ENCODE measurements at places on chromosomes 1 and 21.

DNA sequence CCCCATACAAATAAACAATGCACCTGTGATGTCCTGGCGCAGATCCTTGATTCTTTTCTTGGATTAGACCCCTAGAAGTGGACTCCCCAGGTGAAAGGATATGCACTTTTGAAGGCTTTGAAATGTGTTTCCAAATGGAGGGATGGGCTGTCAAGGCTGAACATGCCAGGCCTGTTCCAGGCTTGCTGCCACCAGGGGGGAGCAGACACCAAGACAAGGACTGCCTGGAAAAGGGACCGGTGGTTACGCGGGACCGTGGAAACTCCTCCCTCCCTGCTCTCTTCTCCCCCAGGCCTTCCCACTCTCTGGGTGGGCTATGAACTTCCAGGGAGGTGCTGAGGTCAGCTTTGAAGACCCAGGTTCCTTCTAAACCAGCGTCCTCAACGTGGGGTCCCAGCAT, 12.7 kb downstream of the C1QB start:
- peak; percentile 25 for DNase-seq

DNA sequence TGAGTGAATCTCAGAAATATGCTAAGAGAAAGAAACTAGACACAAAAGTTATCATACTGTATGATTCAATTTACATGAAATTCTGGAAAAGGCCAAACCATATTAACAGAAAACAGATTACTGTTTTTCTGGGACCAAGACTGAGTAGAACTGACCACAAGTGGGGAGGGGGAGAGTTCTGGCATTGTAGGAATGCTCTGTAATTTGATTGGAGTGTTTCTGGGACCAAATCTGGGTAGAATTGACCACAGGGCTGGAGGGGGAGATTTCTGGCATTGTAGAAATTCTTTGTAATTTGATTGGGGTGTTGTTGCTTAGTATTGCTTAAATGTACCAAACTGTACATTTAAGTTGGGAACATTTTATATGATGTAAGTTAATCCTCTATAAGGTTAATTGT, 3.4 kb upstream of the OR10K1 start:
- no peak for DNase-seq

DNA sequence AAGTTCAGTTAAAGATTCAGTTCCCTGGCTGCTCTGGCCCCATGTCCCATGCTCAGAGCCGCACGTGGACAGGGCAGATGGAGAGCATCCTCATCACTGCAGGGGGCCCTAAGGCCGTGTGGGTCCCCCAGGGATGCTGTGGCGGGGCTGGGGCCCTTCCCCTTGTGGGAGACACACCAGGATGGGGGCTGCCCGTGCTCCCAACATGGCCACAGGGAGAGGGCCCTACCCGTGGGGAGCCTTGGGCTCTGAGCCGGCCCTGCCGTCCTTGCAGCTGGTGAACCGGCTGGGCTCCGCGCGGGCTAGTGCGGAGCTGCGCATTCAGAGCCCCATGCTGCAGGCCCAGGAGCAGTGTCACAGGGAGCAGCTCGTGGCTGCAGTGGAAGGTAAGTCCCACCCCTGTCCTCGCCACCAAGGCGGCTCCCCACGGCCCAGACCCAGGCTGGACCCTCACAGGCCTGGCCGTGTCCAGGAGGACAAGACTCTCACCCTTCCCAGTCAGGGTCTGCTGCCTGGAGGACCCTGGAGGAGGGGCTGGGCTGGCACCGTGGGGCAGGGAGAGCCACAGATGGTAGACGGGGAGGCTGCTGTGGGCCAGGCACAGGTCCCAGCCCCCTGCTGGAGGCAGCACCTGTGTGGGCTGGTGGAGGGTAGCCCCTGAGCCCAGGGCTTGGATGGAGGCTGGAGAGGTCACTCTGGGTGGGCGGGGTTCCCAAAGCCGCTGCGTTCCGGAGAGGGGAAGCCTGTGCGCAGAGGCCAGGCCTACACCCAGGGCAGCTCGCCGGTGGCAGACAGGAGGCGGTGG, 53.8 kb downstream of the TRIM11 start:
- DNase-seq, result no peak

DNA sequence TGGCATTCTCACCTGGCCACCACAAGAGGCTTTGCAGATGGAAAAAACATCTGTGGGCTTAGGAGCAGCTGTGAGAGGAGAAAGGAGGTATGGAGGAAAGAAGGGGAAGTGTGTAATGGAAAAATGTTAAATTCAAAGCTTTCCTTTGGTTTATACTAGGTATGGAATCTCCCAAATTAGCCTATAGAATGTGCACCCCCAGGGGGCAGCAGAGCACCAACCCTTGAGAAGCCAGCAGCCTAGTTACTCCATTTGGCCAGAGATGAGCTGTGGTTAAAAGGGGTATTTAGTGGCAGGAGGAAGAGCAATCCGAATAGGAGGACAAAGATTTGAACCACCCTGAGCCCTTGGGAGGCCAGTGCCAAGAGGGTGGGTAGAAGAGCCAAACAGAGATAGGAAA, 97.5 kb upstream of the CTTNBP2NL start:
- DNase-seq, result peak; percentile 52

GRCh38 chr1:209749670-209750323, 6.1 kb upstream of the TRAF3IP3 start:
- no peak for DNase-seq

DNA sequence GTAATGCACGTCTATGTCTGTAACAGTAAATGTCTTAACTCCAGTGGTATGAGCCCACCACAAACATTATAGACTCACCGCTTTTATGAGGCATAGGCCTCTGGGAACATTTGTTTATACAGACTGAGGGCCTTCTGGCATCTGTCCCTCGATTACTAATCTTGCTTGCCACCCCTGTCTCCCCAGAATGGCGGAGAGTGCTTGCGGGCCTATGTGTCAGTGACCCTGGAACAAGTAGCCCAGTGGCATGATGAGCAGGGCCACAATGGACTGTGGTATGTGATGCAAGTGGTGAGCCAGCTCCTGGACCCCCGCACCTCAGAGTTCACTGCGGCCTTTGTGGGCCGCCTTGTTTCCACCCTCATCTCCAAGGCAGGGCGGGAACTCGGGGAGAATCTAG, 18.3 kb upstream of the SHISA4 start:
- no peak for DNase-seq

DNA sequence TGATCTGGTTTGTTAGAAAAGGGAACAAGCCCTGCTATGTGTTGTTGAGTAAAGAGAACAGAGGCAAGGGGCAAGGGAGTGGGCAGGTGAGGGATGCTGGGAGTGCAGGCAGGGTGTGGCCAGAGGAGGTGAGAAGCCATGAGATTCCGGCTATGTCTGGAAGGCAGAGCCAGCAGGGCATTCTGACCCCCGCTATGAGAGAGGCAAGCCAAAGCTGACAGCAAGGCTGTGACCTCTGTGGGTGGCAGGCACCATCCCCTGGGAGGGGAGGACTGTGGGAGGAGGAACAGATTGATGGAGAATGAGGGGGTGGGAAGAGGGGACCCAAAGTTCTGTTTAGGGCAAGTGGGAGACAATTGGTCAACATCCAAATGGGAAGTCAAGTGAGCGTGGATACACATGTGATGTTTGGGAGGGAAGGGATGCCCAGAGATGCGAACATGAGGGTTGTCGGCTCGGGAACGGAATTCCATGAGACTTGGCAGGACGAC, 19.5 kb upstream of the PADI6 start:
- DNase-seq, result no peak

- DNase-seq, result no peak
Measured at GRCh38 chr1:97063532-97063931, 341.9 kb downstream of the PTBP2 start.

GRCh38 chr1:180279651-180280050, 49.6 kb downstream of the LHX4 start:
- no peak for DNase-seq

- DNase-seq, result no peak
Measured at GRCh38 chr1:86645851-86646250, 58.5 kb upstream of the SH3GLB1 start.

DNA sequence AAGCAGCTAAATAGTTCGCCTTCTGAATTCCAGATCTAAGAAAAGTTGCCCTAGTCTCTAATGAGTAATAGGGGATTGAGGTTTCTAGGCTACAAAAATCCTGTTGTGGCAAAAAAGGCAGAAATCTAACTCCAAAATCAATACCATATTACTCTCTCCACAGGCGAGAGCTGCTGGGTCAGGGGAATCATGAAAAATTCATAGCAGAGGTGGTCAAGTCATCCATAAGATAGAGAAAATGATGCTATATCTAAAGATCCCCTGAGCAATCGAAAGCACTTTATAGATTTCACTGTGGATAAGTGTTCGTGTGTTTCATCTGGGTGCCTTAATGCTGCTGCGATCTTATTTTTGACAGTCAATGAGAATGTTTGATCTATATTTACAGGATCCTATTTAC, 417.7 kb downstream of the AGBL4 start:
- no peak for DNase-seq

DNA sequence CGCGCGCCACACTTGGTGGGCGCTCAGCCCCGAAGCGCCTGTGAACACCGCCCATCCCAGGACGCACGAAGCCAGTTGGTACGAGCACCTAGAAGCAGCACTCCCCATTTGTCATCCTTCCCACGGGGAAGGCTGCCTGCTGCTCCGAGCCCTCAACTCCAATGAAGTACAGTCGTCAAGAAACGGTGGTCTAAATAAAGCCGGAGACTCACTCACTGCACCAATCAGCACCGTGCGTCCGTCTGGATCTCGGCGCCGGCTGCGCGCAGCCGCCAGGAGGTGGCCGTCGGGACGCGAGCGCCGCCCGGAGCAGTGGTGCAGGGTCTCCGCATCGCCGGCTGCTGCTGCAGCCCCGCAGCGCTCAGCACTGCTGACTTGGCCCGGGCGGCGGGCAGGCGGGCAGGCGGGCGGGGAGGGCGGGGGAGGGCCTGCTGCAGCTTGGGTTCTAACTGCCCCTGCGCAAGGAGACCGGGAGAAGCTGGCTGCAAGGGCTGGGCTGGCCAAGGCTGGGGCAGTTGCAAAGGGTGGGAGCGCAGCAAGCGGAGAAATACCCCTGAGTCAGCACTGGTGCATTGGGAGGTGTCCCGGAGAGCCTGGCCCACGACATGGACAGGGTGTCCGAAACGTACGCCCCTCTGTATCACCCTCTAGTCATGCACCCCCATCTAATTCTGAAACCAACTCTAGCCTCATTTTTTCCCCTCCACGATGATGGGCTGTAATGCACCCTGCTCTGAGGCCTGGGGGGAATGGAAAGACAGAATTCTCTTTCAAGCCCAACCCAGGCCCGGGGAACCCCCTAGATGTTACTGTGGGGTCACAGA, 35.8 kb upstream of the H6PD start:
- no peak for DNase-seq

DNA sequence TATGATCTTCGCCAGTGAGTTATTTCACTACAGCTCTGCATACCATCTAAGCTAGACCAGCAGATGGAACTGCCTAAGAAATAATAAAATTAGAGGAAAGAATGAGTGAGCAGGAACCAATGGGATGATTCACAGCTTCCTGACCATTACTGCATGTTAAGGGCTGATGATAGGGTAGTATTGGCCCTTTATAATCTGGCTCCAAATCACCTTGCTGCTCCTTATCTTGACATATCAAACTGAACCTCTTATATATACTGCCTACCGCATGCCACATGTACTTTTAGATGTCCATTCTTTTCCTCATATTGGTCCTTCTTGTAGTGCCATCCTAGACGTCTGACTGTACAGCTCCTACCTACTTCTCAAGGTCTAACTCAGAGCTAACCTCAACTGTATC, 524.4 kb downstream of the DPYD start:
- no peak for DNase-seq

DNA sequence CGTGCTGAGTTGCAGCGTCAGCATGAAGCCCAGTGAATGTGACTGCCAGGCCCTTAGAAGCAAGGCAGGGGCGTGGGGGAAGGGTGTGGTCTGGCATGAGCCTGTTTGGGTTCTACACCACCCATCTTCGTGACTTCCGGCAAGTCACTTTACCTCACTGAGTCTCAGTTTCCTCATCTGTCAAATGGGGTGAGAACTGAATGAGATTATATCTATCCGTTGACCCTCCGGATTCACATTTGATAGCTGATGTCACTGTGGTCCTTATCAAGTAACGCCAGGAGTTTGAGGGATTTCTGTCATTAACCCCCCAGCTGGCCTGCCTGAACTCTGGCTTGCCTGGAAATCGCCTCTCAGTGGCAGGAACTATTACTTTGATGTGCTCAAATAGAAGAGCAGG, 15.6 kb downstream of the MRPL37 start:
- no peak for DNase-seq

DNA sequence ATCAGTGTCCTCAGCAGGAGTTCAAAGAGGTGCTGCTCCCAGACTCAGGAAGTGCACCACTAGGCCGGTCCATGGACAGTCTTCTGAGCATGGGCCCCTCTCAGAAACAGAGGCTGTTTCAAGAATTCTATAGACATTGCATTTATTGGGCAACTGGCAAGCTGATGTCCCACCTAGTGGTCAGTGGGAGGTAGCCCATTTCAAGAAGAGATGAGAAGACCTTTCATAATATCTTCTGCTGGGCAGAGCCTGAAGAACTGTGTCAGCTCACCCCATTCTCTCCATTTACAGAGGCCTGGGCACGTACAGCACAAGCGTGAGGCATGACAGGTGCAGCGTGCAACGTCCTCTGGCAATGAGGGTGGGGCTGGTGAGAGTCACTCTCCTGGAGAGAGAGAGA, 216.0 kb downstream of the DYRK1A start:
- no peak for DNase-seq

- no peak for DNase-seq
Measured at GRCh38 chr1:61572046-61572445, 152.9 kb downstream of the TM2D1 start.

DNA sequence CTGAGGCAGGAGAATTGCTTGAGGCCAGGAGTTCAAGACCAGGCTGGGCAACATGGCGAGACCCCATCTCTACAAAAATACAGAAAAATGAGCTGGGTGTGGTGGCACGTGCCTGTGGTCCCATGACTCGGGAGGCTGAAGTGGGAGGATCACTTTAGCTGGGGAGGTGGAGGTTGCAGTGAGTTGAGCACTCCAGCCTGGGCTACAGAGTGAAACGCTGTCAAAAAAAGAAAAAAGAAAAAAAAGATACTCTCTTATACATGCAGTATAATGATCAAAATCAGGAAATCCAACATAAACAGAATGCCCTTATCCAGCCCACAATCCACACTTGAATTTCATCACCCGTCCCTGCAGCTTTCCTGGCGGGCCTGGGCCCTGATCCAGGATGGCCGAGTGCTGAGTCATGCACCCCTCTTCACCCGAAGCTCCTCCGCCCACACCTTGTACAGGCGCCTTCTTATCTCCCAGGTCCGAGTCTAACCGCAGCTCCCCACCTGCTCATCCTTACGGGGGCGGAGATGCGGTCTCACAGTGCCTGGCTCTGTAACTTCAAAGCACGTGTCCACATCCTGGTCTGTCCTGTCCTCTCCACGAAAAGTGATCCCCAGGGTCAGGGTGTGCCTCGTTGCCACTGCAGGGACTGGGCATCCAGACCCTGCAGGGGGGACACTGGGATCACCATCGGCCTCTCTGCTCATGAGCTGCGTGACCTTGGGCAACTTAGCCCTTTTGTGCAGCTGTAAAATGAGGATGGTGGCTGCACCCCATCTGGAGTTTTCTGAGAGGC, 120.2 kb upstream of the SLC45A1 start:
- no peak for DNase-seq

All from iPS DF 6.9 (cell line).